PC-3 (cell line): ENCODE measurements at places on chromosomes 1 and 21. TPM values are rescaled to one million over a fixed set of nuclear protein-coding genes. Genes with fewer than 3 reads are reported as not detected.

- DNase-seq, result no peak
These were observed 19.0 kb downstream of the SSR2 start for GRCh38 chr1:156001662-156002171.

DNA sequence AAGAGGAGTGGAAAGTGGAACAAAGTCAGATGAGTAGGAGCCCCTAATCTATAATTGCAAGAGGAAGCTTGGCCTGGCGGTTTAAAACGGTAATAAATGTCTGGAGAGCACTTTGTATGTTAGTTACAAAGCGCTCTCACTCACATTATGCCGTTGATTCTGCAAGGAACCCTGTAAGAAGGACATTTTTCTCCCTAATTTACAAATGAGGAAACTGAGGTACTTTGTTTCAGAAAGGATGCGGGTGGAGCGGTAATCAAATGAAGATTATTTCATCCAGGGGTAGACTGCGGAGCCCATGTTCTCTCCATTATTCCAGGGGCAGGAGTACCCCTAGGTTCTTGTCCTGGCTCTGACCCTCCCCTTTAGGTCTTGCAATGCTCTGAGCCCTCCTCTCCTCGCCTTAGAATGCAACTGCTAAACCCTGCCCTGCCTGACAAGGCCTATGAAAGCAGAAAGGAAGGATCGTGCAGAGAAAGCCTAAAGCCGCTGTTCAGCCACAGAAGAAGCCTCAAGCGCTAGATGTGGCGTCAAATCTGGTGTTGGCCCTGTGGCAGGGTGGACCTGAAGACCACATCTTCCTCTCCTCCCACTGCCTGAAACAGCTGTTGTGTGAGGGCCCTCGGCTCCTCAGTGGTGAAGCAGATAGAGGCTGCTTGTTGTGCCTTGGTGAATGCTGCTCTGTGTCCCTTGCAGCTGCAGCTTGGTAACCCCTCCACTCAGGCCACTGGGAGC is 588 bp upstream of the PACC1 start:
- H3K4me1 ChIP-seq, result peaks cover 10% of the 10 kb centered on the region
- DNase-seq, result no peak
- no peaks in the 10 kb centered on the region for H3K27me3 ChIP-seq
- peak overlapping the region; percentile 79 for H3K4me3 ChIP-seq
- H3K27ac ChIP-seq, result no peak overlapping the region

DNA sequence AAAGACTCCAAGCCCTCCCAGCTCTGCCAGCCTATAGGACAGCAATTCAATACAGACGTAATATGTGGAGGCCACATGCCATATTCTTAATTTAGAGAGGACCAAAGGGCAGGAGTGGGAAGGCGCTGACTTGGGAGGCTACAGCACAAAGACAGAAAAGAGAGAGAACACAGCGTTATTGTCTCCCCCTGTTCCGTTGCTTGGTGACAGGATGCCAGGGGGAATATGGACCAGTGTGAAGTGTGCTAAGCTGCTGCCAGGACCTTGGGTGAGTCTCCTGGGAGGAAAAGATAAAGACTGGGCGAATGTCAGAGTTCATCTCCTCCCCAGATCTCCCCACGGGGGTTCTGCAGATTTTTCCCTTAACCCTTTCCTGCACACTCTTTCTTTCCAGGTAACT is 102.1 kb upstream of the ADAR start:
- peaks cover 29% of the 10 kb centered on the region for H3K27me3 ChIP-seq
- H3K36me3 ChIP-seq, result no peaks in the 10 kb centered on the region
- H3K27ac ChIP-seq, result no peak overlapping the region

DNA sequence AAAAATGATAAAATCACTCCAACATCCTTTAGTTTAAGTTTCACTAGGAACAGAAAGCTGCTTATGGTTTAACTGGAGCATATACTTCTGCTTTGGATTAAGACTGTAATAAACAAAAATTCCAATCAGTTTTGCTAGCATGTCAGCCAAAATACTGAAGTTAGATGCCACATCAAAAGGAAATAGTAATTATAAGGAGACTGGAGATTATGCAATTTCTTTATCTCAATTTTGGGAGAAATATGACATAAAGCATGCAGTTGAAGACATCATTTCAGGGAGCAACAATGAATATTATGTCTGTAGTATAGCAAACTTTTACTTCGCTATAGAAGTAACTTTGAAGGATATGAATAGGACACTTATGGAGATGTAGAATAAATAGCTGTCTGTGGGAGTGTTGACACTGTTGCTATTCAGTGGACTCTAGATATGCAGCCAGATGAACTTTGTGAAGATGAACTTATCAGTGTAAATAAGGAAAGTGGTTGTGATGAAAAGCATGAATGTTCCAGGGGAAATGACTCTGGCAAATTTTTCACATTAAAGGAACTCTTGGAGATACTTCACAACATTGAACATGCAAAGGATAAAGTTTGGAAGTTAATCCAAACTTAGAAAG is 107.8 kb downstream of the RABGAP1L start:
- H3K36me3 ChIP-seq, result no peaks in the 10 kb centered on the region
- H3K27ac ChIP-seq, result no peak overlapping the region
- H3K27me3 ChIP-seq, result no peaks in the 10 kb centered on the region
- H3K4me1 ChIP-seq, result no peaks in the 10 kb centered on the region
- no peak overlapping the region for H3K4me3 ChIP-seq
- DNase-seq, result no peak

DNA sequence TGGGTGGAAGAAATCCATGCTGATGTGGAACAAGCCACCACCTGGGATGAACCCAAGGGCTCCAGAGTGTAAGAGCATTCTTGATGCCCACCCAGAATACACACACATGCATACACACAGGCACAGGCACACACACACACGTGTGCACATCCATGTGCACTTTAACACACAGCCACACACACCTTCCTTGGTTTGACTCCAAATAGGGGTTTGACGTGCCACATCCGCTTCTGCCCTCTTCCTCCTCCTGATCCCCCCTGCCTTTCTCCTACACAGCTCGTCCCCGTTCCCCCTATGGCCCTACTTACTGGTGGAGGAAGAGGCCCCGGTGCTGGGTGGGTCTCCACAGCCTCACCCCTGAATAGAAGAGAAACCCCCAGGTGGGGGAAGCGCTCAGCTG is 16.0 kb downstream of the SPATA21 start:
- H3K27ac ChIP-seq, result no peak overlapping the region
- no peaks in the 10 kb centered on the region for H3K27me3 ChIP-seq
- H3K36me3 ChIP-seq, result no peaks in the 10 kb centered on the region

DNA sequence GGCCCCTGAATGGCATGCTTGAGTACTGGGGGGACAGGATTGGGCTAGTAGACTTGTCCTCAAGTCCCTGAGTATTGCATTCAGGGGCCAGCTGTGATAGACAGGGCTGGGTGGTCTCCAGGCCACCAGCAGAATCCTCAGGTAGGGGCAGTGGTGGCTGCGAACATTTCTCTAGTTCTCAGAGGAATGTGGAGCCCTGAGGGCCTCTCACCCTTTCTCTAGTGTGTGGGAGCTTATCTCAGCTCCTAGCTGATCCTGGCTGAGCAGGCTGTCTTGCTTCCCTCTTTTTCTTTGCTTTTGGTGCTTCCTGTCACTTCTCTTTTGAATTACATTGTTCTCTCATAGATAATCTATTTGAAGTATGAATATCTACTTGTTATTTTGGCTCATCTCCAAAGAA is 30.0 kb upstream of the PM20D1 start:
- H3K4me1 ChIP-seq, result no peaks in the 10 kb centered on the region
- no peak overlapping the region for H3K27ac ChIP-seq
- no peaks in the 10 kb centered on the region for H3K36me3 ChIP-seq
- no peak for DNase-seq
- no peaks in the 10 kb centered on the region for H3K27me3 ChIP-seq

GRCh38 chr1:173570370-173571007 is 32.4 kb downstream of the SLC9C2 start:
- H3K36me3 ChIP-seq, result no peaks in the 10 kb centered on the region
- no peak for DNase-seq
- H3K27ac ChIP-seq, result no peak overlapping the region

GRCh38 chr1:5394111-5394510 is 598.1 kb downstream of the NPHP4 start:
- H3K36me3 ChIP-seq, result no peaks in the 10 kb centered on the region
- no peak overlapping the region for H3K27ac ChIP-seq
- H3K27me3 ChIP-seq, result 0 out of 2 replicates have a peak, but pooled peaks cover 14% of the 10 kb centered on the region
- no peaks in the 10 kb centered on the region for H3K4me1 ChIP-seq

- H3K4me1 ChIP-seq, result no peaks in the 10 kb centered on the region
- H3K27me3 ChIP-seq, result peaks cover 77% of the 10 kb centered on the region
- H3K36me3 ChIP-seq, result no peaks in the 10 kb centered on the region
- no peak overlapping the region for H3K4me3 ChIP-seq
- no peak for DNase-seq
These were observed 80.1 kb downstream of the DISP3 start for GRCh38 chr1:11558871-11559590.

The NR1I3 gene
- total RNA-seq, result not detected in 2 replicates

The BCAS2 gene
- 57.7 and 70.1 TPM in 2 replicates for total RNA-seq

The CYP4B1 gene
- total RNA-seq, result not detected in 2 replicates

The PCSK9 gene
- 6.0 and 6.8 TPM in 2 replicates for total RNA-seq

The SLC1A7 gene
- 0.23 and 0.26 TPM in 2 replicates for total RNA-seq

The EPHA8 gene
- total RNA-seq, result 0.07 TPM in 1 of 2 replicates, not detected in the other

The GUCA2B gene
- not detected in 2 replicates for total RNA-seq

The ADAMTSL4 gene
- total RNA-seq, result 0.81 and 0.87 TPM in 2 replicates
